ENCODE measurements at places on chromosomes 3 and 15.

GRCh38 chr3:31277582-31277981 is 255.1 kb upstream of the STT3B start:
- no peak for DNase-seq

- no peak for DNase-seq
Observed at GRCh38 chr3:128311441-128311844, 155.2 kb downstream of the DNAJB8 start.

DNA sequence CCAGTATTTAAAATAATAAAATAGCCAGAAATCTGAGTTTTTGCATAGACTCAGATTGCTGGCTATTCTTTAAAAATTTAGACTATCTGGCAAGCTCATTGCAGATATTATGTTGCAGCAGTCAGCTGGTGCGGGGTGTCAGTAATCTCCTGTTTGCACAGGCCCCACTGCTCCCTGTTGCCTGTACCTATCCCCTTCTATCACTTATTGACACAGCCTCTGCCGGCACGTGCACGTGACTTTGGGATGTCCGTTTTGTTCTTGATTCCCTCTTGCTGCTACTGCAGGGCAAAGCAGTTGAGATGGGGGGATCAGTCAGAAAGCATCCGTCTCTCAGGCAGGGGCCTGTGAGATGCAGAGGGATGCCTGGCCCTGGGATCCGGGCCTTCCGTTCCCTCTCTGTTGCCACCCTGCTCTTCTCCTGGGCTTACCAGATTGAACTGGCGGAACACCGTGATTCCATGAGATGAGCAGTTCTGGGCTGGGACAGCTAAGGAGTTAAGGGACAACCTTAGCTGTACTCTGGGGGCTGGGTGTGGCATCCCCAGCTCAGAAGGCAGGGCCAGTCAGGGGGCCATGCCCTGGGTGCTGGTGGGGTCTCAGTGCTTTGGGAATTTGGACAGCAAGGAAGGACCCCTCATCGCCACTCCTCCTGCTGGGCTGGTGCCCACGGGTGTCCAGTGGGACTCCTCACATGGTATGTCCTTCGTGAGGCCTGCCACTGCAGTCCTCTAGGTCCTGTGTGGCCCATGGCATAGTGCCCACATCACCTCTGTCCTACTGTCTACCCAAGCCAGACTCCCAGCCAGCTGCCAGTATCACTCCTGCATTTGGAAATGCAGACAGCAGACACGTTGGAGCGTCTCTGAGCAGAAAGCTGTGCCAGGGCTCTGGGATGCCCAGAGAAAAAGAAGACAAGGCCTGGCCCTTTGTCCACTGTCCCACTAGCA is 11.8 kb downstream of the MRAS start:
- no peak for DNase-seq

DNA sequence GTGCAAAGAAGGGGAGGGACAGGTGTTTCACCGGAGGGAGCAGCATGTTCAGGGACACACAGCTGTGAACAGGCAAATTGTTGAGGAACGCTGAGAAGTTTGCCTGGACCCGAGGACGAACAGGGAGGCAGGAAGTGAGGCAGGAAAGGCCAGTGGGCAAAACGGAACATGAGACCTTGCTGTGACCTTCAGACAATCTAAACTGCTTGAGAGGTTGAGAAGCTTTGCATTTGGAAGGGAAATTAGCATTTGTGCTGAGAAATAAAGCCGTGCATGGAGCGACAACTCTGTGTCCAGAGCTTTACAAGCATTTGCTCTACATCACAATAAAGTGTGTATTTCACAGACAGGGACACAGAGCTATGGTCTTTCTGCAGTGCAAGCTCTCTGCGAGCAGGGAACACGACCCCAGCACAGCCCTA is 47.9 kb downstream of the CDC25A start:
- DNase-seq = no peak

DNA sequence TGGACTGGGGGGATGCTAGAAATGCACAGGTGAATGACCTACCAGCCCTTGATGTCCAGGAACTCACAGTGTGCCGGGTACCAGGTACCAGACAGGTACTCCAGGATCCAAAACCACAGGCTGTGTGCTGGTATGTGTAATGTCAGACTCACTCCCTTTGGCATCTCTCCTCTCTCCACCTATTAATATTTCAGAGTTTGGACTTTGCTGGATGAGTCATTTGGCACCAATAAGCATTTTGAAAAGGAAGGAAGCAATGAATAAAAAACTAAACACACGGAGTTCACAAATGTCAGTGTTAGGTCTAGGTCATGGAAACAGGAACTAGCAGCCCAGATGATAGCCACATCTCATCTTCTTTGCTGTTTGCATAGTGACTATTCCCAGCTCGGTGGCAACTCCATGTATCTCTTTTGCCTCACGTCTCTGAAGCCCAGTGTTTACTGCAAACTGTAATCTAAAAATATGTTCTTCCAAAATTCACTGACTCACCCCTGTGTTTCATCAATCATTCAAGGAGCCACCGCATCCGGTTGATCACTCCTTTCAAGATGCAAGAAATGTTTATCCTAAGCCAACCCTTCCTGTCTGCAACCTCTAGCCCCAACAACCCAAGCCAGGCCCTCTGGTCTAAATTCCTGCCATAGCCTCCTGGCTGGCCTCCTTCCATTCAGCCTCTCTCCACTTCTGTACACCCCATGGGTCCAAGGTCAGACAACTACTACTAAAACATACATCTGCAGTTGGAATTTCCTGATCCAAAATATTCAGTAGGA is 8.4 kb downstream of the ITGB5 start:
- DNase-seq = peak; percentile 98

GRCh38 chr3:52983828-52984227 is 62.0 kb downstream of the SFMBT1 start:
- DNase-seq = peak; percentile 6

- no peak for DNase-seq
Observed at GRCh38 chr15:85676342-85677098, 118.2 kb downstream of the KLHL25 start.

- DNase-seq = no peak
Observed at GRCh38 chr15:83587091-83587490, 66.8 kb upstream of the ADAMTSL3 start.

DNA sequence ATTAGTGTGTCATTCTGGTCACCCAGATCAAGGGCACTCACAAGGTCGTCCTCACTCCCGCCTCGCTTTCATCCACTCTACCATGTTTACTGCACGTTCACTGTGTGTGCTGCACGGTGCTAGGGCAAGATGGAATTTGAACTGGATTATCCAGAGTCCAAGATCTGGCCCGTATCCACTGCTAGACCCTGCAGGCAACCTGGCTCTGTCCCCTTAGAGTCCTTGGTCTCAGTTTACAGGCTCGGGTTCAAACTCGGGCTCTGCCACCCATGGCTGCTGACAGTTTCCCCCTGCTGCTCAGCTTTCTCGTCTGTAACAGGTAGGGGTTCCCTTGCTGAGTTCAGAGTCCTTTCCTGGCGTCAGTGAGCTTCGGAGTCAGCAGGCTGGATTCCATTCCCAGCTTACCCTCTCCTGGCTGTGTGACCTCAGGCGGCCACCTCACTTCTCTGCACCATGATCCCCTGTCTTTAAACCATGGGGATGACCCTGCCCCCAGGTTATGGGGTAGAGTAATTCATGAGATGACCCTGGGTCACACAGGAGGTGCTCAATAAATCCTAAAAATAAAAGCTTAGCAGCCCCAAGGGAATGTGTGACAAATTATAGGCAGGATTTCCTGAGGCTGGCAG is 79.6 kb upstream of the SLC6A6 start:
- no peak for DNase-seq

DNA sequence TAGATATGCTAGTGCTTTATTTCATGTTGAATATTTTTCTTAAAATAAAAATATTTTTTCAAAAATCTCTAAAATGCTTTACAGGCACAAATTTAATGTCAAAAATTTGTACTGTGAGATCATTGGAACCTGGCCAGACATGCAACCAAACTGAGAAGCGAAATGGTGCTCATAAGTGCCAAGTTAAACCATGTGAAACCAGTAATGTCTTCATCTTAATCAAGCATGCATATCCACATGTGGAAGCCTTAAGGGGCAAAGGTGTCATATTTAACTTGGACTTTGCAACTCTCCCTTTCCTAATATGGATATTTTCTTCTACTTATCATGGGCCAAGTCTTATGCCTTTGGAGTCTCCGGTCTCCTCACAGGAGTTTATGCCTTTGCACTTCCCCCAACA is 208.9 kb upstream of the COL8A1 start:
- no peak for DNase-seq

GRCh38 chr3:46865031-46865507 is 1.8 kb upstream of the MYL3 start:
- no peak for DNase-seq

DNA sequence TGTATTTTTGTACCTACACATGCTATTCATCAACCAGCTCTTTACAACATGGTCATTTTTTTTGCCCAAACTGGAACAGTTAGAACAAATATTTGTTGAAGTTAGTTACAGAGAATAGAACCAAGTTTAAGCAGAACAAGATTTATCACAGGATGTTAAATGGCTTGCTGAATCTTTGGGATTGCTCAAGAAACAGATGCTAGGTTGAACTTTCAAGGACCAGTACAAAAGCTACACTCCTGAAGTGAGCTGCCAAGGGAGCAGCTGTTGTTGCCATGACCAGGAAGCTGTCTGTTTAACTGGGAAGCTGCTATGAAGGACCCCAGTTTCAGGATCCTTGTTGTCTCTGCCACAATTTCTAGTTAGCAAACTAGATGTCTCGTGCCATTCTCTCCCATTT is 53.7 kb downstream of the ZIC1 start:
- no peak for DNase-seq

- DNase-seq = no peak
Observed at GRCh38 chr3:160588023-160588422, 22.7 kb upstream of the KPNA4 start.

DNA sequence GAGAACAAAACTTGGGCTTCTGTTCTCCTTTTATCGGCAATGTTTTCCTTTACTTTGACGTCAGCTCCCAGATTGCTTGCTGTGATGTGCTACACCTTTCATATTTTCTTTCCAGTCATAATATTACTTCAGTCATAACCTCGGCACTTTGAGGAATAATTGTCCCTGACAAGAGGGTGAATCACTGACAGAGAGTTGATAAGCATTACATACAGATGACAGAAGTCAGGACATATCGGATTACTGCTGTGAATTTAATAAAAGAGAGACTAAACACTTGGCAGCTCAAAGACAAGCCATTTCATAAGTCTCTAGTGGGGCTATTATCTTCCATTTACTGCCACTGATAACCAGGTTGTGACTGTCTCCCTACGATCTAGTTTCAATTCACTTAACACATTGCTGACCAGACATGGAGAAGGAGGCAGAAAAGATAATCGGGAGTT is 362.1 kb upstream of the ARRDC4 start:
- no peak for DNase-seq

DNA sequence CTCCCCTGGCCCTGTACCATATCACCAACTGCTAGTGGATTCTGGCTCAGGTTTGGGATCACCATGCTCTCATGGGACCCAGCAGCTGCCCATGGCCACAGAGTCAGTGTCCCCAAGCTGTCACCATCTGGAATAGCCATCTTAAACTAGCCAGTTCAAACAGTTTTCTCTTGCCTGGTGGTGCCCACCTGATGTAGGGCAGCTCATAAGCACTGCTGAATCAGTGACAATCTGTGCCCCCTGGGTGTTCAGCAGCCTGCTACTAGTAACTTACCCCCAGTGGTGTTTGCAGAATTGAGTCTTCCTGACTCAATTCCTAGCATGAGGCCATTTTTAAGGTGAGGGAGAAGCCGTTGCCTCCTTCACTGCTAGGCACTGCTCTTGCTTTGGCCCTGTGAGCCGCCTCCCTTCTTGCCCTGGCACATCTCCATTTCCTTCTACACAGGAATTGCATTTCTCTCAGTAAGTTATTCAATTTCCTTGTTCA is 7.9 kb downstream of the RPSA start:
- DNase-seq = no peak

GRCh38 chr3:150286390-150287147 is 121.5 kb upstream of the TSC22D2 start:
- DNase-seq = no peak

GRCh38 chr15:39471785-39472574 is 108.9 kb upstream of the THBS1 start:
- no peak for DNase-seq

DNA sequence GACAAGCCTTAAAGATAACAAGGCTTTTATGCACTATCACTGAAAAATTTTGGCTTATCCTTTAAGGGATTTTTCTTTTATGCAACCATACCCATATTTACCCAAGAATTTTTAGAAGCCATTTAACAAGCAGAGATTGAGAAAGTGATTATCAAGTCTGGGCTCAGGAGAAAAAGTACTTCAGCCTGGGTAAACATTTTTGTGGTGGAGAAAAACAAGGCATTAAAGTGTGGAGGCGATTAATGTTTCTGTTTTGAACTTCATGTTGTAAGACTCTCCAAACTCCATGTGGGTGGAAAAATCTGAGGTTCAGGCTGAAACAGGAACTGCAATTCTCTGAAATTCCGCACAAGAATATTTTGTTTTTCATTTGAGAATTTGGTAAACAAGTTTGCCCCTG is 260.4 kb upstream of the KCNMB2 start:
- DNase-seq = no peak

- no peak for DNase-seq
Observed at GRCh38 chr15:56353119-56353518, 12.1 kb upstream of the TEX9 start.

DNA sequence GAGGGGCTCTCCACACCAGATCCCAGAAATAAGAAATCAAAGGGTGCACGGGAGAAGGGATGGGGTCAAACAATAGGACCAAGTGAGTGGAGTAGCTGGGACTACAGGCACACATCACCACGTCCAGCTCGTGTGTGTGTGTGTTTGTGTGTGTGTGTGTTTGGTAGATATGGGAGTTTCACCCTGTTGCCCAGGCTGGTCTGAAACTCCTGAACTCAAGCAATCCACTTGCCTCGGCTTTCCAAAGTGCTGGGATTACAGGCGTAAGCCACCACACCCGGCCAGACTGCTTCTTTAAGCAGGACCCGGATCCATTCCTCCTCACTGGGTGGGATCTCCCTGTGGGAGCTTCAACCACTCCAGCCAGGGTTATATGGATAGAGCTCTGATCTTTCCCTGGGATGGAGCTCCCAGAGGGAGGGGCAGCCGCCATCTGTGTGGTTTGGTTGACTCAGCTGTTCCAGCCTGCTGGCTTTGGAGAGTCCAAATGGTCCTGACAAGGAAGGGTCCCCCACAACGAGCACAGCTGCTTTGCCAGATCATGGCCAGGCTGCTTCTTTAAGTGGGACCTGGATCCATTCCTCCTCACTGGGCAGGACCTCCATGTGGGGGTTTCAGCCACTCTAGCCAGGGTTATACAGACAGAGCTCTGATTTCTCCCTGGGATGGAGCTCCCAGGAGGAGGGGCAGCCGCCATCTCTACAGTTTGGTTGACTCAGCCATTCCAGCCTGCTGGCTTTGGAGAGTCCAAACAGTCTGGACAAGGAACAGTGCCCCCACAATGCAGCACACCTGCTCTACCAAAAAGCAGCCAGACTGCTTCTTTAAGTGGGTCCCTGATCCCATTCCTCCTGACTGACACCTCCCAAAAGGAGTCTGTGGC is 9.1 kb upstream of the AVEN start:
- DNase-seq = no peak
